ENCODE measurements at places on chromosomes 16 and 17.

GRCh38 chr16:63613701-63614100 is 1508.2 kb downstream of the CDH11 start:
- DNase-seq, result peak; percentile 47

DNA sequence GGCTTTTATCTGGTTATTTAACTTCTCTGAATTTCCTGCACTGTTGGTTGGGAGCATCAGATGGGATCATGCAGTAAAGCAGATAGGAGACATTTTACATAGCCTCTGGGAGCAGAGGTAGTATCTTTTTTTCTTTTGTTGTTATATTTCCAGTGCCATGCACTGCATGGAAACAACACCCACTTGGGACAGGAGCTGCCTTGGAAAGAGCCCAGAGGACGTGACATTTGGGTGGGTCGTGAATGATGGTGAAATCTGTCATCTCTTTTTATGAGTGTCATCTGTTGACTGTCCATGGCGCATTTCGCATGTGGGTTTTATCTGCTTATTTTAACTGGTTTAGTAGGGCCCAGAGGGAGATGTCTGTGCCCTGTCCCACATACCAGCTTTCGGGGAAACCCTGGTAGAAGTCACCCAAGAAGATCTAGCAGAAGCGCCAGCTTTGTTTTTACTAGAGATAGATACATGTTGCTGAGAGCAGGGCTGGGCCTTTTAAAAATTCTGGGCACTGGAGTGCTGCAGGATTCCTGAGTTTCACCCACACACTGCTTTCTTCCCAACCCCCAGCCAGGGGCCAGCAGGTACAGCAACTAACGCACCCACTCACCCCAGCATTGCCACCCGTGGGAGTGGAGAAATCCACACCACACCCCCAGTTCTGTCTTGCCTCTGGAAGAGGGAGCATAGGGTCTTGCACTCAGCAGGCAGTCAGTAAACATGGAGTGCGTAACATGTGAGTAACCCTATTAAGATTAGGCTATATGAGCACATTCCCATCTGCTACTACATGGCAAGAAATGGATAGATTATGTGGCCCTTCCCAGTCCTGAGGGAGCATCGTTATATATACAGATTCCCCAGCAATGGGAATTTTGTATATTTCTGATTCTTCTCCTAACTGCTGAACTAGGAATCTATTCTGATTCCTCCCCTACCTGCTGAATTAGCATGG is 8.4 kb upstream of the TERF2 start:
- no peak for DNase-seq

DNA sequence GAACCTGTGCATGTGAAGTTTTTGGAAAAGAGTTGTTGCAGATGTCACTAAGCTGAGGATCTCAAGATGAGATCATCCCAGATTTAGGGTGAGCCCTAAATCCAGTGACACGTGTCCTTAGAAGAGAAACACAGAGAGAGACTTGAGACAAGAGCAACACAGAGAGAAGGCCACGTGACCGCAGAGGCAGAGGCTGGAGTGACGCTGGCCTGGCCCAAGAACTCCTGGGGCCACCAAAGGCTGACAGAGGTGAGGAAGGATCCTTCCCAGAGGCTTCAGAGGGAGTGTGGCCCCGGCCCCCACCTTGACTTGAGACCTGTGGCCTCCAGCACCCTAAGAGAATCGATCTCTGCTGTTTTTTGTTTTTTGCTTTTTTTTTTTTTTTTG is 12.1 kb upstream of the RHBDF2 start:
- DNase-seq, result no peak

DNA sequence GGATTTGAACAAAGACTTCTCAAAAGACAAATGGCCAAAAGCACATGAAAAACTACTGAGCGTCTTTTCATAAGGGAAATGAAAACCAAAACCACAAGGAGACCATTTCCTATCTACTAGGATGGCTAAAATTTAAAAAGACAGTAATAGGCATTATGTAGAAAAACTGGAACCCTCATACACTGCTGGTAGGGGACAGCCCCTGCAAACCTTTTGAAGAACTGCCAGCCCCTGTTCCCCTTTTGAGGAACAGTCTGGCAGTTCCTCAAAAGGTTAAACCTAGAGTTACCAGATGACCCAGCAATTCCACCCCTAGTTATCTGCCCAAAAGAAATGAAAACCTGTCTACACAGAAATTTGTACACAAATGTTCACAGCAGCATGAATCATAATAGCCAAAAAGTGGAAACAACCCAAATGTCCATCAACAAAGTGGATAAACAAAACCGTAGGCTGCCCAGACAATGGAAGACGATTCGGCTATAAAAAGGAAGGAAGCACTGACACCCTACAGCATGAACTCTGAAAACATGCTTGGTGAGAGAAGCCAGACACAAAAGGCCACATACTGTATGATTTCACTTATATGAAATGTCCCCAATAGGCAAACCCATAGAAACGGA is 22.9 kb downstream of the CDIP1 start:
- DNase-seq, result no peak

DNA sequence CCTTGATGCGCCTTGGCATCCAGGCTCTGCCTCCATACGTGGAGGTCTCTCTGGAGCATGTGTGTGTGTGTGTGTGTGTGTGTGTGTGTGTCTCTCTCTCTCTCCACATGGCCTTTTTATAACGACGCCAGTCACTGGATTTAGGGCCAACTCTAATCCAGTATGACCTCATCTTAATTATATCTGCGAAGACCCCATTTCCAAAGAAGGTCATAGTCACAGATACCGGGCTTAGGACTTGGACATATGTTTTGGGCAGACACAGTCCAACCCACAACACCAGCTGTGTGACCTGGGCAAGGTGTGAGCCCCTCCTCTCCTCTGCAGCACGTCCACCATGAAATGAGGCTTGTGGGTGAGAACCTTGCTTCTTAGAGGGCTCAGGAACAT is 138.4 kb upstream of the PLCG2 start:
- DNase-seq, result no peak

DNA sequence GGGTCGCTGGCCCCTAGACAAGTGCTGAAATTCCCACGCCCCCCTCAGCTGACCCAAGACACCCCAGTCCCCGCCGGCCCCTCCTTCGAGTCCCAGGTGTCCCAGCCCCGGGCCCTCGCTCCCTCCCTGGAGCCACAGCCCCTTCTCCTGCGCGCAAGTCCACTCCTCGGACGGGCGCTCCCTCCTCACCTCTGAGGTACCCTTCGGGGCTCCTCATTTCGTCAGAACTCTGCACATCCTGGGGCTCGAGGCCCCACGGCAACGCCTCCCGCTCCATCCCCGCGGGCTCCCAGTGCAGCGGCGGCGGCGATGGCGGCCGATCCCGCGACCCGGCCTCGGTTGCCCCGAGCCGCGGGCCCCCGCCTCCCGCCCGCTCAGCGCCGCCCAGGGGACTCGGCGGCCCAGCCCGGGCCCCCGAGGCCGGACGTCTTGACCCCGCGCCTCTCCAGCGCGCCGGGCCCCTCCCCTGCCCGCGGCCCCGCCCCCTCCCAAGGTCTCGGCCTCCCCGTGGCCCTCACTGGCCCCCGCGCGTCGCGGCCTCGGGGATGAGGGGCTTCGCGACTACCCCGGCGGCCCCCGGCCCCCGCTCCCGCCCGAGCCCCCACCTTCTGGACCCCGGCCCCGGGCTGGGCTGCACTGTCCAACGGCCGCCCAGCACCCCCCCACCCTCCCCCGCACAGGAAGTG is at the start of gene ZNF768:
TSS of gene ZNF768 (minus strand) at position 430 of the 686 bp plus-strand sequence. CDS start at position 277, 153 bp downstream.
- DNase-seq, result no peak

DNA sequence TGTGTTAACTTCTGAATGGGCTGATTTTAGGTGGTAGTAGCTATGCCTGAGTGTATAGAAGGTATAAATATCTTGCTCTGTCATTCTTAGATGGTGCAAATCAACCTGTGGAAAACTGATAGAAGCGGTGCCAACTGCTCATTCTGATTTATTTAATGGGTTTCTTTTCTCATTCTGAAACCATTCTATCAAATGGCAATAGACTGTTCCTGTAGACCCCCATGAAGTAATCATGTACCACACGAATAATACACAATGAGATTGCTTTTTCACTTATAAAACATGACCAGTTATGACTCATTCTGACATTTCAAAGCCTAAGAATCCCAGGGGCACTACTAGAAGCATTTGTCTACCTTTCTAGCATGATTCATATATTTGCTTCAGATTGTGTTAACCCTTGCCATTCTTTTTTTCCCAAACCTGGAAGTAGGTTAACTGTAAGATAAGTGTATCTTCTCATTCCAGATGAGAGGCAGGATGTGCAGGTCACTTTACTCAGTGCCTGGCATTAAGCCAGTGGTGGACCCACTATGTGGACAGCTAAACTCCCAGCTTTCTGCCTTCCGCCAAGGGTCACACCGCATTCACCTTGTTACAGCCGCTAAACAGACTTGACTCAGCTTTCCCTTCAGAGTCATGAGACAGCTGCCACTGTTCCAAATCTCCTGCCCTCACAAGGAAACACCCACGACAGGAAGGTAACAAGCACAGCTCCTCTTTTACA is 16.4 kb upstream of the SLC16A11 start:
- peak; percentile 94 for DNase-seq

DNA sequence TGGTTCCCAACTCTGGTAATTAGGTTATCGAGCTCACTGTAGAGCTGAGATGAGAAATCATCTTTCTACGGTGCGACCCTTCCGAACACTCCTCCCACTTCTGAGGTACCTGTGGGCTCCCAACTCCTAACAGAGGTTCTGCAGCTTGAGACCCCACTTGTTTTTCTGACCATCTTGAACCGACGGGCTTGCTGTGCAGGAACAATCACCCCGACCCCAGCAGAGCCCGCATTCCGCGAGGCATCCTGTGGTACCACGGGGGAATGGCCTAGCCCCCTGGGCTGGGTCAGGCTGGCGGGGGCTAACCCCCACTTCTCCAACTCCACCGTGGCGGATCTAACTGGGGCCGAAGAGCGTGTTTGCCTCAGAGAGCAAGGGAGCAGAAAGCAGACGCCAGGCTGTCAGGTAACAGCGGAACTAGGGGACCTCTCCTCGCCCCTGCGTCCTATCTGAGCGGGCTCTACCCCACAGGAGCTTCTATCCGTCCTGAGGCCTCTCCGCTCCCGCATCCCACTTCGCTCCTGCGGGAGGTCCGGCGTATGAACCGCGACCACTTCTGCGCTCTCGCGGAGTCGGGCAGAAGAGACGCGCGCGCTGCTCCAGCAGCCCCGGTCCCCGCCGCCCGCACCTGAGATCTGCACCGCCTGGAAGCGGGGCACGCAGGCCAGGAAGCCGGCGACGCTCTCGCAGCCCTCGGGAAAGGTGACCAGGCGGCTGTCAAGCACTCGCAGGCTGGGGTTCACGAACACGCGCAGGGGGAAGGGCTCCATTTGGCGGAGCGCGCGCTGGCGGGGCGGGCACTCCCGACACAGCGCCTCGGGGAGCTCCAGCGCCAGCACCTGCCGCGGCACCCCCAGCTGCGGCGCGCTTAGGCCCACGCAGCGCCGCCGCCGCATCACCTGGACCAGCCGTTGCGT is 761 bp downstream of the PDF start:
- DNase-seq, result no peak

DNA sequence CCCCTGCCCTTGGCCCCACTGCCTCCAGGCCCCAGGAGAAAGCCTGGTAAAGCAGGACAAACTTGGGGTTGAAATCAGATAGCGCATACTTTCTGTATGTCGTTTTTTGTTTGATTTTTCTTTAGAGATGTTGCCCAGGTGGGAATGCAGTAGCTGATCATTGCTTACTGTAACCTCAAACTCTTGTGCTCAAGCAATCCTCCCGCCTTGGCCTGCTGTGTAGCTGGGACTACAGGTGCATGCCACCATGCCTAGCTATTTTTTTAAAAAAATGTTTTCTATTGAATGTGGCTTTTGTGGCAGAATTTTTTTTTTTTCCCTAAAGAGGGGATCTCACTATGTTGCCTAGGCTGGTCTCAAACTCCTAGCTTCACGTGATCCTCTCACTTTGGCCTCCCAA is 11.1 kb upstream of the CCL5 start:
- DNase-seq, result no peak

- no peak for DNase-seq
These were observed 87.0 kb upstream of the MAF start for GRCh38 chr16:79687249-79688130.

DNA sequence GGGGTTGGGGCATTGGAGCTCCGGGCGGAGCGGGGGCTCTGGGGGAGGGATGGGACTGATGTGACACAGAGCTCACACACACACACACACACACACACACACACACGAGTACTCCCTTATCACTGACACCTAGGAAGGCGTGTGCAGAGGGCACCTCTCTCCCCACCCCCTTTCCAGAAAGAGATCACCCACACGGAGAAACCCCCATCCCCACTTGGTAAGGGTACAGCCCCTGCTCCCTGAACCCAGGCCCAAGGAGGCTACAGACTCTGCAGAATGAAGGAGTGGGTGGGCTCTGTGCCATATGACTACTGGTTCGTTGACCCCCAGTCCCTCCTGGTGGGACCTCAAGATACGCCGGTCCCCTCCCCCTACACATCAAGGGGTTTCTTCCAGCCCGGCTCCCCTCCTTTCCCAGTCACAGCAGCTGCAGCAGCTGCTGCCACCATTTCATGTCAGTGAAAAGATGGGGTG is 8.7 kb upstream of the ARHGAP23 start:
- no peak for DNase-seq

DNA sequence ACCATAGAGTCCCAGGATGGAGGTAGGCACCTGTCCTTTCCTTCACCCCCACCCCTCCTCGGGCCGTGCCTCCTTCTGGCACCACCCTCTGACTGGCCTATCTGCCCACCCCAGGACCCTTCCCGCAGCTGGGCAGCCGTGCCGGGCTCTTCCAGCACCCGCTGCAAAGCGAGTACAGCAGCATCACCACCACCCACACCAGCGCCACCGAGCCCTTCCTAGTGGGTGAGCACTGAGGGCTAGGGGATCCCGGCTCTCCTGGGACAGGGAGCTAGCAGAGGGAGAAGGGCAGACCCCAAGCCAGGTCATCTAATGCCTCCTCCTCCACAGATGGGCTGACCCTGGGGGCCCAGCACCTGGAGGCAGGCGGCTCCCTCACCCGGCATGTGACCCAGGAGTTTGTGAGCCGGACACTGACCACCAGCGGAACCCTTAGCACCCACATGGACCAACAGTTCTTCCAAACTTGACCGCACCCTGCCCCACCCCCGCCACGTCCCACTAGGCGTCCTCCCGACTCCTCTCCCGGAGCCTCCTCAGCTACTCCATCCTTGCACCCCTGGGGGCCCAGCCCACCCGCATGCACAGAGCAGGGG is 7.8 kb downstream of the GALK1 start:
- no peak for DNase-seq

DNA sequence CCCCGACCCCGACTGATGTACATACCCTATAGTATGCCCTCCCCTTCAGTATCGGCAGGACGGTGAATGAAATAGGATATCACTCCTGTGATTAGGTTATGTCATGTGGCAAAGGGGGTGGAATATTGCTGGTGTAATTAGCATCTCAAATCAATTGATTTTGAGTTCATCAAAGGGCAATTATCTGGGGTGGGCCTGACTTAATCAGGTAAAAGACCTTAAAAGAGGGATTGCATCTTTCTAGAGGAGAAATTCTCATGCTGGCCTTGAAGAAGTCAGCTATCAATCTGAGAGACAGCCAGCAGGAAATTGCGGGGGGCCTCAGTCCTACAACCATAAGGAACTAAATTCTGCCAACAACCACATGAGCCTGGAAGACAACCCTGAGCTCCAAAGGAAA is 10.3 kb downstream of the TRIM25 start:
- DNase-seq, result no peak

Data from kidney epithelial cell (primary cell).